ENCODE measurements at places on chromosomes 5 and 9.

- no peak for DNase-seq
Observed at GRCh38 chr5:138647261-138647788, 72.1 kb upstream of the HSPA9 start.

GRCh38 chr5:32277798-32278197 lies 34.9 kb downstream of the MTMR12 start:
- DNase-seq: no peak

- DNase-seq: no peak
Observed at GRCh38 chr5:137192293-137192743, 306.8 kb downstream of the SPOCK1 start.

DNA sequence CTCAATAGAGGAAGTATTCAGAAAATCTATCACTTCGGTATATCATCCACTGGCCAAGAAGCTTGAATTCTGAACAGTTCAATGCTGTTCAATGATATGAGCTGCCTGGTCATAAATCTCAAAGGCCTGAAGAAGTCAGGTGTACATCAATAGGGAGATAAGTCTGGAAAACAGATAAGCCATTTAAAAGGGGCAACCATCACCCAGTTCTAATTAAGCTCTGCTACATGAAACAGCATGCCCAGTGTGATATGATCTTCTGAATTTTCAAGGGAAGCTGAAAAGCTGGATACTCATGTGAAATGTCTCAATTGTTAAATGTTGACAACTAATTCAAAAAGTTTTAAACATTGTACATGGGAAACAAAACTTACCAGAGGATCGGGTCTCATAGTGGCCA lies 2020.7 kb upstream of the WWC1 start:
- DNase-seq: no peak

- DNase-seq: no peak
Observed at GRCh38 chr5:167968837-167969236, 322.6 kb upstream of the WWC1 start.

GRCh38 chr9:38075272-38075671 lies 6.2 kb upstream of the SHB start:
- no peak for DNase-seq

DNA sequence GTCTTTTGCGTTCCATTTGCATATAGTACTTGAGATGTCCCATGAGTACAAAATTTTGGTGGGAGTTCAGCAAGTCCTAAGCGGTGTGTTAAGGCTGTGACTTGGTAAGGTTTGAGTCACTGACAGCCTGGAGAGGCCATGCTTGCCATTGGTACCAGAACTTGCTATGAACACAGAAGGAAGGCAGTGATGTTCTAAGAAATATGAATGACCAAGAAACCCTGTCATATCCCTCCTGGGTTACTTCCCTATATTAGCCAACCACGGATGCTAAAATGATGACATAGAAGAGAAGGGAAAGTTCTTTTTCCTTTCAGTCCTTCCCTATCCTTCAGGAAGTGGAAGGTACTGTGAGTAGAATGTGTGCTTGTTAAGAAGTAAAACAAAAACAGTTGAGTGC lies 136.7 kb downstream of the GCNT1 start:
- no peak for DNase-seq

DNA sequence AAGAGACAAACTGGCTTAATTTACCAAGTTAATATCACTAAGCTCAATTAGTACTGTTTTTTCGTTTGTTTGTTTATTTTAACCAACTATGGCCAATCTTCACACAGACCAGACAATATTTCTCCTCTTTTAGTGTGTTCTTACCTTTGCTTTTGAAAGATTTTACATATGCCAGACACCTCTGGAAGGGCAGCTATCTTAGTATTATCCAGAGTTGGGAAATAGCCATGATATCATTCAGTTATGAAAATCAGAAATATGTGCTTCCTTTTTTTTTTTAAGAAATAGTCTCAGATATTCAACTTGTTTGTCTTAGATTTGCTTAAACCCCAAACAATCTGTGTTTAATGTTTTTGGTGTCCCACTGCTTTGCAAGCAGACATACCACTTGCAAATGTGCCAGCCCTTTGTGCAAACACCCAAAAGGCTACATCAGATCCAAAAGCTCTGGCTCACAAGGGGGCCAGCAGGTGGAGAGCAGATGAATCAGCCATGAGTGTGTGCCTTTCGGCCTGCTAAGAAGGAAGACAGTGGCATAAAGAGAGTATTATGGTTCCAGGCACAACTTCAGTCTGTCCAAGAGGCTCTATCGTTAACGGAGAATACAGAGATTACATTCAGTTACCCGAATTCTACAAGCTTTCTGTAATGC lies 147.6 kb downstream of the EFNA5 start:
- DNase-seq: no peak

DNA sequence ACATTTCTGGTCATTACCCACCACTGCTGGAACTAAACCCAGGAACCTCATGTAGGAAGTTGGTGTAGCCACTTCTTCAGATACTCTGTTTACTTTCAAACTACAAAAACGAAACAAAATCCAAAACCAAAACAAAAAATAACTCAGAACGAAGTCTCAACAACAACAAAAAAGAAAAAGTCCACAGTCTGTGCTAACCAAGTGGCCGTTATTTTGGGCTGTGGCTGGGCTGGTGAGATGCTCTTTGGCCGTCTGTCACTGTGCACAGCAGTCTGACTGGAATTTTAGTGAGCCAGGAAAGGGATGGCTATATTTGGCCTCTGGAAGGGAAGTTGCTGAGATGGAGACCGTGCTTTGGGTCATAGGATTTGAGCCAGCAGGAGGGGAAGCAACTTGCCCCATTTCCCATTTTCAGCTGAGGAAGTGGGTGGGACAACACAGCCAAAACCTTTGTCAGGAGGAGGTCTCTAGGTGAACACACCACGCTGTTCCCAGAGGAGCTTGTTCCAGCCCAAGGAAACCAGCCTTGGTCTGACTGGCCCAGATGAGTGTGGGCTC lies 334.1 kb downstream of the ZSWIM6 start:
- DNase-seq: no peak

DNA sequence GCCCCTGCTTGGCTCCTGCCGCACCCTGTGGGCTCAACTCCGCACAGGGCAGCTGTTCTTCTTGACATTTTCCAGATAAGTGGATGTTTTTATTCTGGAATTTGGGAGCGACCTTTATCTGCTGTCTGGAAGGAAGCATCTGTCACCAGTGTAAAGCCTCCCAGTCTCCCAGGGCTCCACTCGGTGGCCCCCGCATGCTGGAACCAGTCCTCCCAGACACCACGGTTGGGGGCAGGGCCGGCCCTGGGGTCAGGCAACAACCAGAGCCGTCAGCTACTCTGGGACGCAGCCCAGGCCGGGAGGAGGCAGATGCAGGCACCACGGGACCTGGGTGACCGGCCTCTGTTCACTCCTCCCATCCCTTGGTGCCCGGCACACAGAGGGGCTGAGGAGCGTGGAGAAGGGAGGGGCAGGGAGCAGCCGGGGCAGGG lies 92.8 kb upstream of the ADAMTS2 start:
- no peak for DNase-seq

All from NCI-H1694 (cell line).